ENCODE measurements at places on chromosomes 1 and 21.

GRCh38 chr1:91897016-91897415 is 11.1 kb upstream of the TGFBR3 start:
- DNase-seq = no peak

DNA sequence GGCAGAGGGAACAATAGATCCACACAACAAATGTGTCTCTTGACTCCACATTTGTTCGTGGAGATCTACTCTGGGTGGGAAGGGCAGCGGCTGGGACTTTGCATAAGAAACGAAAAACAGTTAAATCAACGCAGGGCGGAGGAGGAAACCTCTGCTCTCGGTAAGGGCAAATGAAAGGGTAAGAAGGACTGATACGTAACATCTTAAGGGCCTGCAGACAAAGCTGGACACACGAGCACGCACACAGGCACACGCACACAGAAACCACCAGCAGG is 57.3 kb downstream of the MRPL37 start:
- no peak for DNase-seq

- no peak for DNase-seq
Measured at GRCh38 chr1:216325946-216326345, 97.3 kb downstream of the USH2A start.

DNA sequence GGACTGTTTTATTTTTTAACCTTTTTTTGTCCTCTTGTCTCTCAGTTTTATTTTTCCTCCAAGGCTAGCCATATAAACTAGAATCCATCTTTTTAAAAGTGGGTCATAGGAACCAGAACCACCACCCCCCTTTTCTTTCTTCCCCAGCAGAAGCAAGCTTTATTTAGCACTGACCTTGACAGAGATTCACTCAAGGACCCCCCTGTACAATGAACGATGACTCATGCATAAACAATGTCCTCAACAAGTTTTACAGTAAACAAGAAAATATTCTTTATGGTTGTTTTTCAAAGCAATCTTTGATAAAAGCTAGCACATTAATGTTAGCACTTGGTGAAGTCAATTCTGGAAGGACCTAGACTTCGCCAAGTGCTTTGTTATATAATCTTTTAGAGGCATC is 14.1 kb downstream of the PKN2 start:
- no peak for DNase-seq

DNA sequence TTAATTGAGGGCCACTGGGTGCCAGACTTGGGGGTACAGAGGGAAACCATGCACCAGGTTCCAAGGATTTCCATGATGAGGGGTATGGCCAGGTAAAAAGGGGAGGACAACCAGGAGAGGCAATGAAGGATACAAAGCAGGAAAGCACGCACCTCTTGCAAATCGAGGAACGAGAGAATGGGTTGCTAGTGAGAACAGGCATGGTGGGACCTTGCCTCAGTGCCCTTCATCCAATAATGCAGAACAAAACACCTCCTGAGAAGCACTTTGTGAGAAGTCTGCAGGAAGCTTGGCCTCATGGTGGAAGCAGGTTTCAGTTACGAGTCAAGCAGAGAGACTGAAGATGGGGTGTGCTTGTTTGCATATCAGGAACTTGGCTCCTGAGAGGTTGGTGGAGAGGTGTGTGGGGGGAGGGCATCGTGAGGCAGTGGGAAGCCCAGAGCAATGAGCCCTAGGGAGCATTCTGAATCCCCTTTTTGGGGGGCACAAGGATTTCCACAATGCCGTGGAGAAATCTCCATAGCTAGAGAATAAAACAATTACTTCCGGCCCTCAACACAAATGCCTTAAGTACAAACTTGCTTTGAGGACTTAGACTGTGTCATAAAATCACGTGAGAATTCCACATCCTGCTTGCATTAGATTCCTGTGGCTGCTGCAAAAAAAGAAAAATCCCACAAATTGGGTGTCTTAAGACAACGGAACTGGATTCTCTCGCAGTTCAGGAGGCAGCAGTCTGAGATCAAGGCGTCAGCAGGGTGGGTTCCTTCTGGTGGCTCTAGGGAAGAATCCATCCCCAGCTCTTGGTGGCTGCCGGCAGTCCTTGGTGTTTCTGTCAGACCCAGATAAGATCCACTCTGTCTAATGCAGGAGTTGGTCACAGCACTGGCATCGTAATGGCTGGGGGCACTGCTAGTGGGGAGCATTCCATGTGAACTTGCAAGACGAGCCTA is 54.9 kb upstream of the BACE2 start:
- DNase-seq = no peak

DNA sequence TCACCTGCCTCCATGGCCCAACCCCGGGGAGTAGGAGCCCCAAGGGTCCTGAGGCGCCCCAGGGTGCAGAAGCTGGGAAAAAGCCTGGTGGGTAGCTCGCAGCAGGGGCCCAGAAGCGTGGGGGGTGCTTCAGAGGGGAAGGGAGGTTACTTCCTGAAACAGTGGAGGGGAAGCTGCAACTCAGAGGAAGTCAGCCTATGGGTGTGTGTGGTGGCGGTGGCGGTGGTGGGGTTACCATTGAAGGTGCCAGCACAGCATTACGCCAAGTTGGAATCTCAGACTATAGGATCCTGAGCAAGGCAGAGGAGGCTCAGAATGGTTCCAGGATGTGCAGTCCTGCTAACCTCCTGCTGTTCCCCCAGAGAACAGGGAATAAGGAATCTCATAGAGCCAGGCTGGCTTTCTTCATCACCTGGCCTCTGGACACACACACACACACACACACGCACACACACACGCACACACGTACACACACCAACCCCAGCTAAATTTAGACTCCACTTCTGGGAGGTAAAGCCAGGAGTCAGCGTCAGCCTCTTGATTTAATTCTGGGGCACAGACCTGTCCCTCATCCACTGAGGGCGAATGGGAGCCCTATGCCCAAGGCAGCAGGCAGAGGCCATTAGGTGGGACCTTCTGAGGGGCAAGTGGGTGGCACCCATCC is 1.3 kb downstream of the DENND4B start:
- peak; percentile 72 for DNase-seq

DNA sequence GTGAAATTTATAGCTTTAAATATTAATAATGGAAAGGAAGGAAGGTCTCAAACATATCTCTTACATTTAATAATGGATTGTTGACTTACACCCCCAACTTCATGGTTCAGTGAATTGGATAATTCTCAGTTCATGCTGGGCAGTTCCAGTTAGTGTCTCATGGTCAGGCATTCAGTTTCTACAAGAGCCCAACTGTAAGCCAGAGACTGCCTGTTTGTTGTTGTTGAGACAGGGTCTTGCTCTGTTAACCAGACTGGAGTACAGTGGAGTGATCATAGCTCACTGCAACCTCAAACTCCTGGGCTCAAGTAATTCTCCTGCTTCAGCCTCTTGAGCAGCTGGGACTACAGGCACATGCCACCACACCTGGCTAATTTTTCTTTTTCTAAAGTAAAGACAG is 5.0 kb upstream of the DMAP1 start:
- DNase-seq = no peak

DNA sequence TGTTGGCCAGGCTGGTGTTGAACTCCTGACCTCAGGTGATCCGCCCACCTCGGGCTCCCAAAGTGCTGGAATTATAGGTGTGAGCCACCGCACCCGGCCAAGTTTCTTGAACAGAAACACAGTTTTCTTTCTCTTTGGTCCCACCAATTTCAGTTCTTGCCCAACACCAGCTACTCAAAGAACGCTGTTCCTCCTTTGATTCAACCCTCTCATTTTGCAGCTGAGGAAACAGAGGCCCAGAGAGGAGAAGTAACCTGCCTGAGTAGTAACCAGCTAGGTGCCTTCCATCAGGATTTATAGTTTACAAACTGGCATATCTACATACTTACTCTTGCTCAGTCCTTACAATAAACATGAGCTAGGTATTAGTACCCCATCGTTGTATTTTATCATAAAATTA is 119.9 kb downstream of the SYF2 start:
- no peak for DNase-seq

DNA sequence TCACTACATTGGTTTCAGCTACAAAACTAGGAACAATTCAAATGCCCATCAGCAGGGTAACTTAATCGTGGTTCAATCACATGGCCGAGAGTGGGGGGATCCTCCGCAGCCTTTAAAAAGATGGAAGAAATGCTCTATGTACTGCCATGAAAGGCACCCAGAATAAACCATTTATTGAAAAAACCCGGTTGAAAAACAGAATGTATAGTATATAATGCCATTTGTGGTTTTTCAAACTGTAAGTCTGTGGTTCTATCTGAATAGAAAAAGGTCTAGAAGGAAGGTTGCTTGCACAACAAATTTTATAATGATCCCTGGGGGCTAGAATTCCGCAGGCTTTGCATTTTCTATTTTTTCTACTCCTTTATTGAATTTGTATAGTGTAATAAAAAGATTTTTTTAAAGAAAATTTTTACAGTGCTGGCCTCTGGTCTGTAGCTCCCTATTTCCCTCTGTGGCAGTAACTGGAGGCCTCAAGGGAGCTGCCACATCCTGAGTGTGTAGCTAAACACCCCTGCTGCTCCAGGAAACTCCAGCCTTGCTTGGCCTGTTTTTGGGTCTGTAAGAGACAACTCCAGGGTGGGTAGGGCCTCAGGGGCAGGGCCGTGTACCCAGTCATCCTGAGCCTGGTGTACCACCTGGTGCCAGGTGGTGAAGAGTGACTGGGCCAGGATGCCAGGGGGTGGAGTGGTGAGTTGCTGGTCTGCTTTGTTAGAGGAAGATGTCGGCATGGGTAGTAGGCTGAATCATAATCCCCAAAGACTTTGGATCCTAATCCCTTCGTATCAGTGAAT is 51.5 kb upstream of the EPS8L3 start:
- DNase-seq = no peak

GRCh38 chr1:23426828-23427227 is 2.3 kb upstream of the TCEA3 start:
- DNase-seq = no peak

DNA sequence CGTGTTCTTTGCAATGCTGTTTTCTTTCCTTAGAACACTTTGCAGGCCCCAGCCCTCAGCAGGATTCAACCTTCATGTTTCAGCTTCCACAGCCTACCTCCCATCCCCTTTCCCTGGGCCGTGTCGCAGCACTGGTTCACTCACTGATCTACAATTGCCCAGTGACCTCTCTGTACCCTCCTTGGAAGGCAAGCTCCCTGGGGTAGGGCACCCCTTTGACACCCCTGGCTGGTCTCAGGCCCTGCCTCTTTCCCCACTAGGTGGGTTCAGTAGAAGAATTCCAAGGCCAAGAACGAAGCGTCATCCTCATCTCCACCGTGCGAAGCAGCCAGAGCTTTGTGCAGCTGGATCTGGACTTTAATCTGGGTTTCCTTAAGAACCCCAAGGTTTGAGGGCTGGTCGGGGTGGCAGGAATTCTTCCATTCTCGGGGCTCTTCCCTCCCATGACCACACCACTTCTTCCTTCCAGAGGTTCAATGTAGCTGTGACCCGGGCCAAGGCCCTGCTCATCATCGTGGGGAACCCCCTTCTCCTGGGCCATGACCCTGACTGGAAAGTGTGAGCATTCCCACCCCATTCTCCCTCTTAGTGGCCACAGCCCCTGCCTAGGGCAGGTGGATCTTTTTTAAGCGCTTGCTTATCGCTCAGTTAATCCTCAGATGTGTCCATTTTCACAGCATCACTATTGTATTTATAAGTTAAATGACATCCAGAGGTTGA is 7.3 kb downstream of the RHOC start:
- DNase-seq = no peak

DNA sequence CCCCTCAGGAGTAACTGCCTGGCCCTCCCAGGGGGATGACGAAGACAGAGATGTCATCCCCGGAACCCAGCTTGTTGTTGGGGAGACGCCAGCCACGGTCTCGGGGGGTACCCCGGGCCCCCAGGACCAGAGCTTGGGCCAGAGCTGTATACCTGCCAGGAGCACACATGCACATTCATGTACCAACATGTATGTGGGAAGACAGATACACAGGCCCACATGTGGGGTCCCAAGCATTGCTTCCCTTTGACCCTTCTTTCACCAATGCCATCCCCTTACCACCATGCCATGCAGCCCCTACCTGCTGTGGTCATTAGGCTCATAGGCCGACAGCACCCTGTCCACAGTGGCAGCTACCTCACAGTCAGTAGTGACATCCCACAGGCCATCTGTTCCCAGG is 3.2 kb upstream of the RHOC start:
- DNase-seq = no peak

DNA sequence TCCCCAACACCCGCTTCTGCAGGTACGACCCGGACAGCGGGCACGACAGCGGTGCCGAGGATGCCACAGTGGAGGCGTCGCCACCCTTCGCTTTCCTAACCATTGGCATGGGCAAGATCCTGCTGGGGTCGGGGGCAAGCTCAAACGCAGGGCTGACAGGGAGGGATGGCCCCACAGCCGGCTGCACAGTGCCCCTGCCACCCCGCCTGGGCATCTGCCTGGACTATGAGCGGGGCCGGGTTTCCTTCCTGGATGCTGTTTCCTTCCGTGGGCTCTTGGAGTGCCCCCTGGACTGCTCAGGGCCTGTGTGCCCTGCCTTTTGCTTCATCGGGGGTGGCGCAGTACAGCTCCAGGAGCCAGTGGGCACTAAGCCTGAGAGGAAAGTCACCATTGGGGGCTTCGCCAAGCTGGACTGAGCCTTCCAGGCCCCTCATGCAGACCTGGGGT is 10.1 kb downstream of the TRIM46 start:
- DNase-seq = no peak

GRCh38 chr1:40983286-40983685 is 3.8 kb downstream of the CTPS1 start:
- DNase-seq = no peak

DNA sequence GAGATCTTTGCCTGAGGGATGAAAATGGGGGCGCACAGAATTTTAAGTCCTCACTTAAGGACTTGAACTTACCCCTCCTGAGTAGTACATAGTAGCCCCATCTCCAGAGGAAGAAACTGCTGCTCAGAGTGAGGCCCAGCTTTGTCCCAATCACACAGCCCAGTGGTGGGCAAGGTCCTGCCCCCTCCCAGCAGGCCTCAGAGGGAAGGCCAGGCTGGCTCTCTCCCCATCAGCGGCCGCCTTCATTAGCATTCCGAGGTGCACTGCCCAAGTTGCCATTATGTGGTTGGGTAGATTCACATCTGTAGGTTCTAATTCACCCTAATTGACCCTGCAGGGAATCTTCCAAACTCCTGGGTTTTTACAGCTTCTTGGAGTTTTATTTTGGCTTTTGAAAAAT is 59.1 kb downstream of the FOXO6 start:
- DNase-seq = no peak

DNA sequence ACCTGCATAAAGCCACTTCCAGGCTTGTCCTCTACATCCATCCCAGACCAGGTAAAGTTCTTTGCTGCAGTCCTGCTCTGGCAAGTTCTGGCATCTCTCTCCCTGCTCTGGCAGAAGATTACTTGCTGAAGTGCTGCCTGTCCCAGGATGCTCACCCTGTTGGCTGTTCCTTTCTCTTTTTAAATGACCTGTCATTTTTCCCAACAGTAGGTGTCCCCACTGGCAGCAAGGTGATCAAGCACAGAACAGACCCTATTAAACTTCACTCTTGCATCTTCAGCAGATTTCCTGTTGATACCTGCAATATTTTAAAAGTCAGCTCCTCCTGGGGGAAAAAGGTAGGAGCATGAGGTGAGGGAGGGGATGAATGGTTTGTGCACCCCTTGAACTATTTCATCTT is 332.6 kb downstream of the PBX1 start:
- no peak for DNase-seq

All from activated CD4-positive, alpha-beta T cell treated with anti-CD3 and anti-CD28 coated beads, Interleukin-2, amount 50 U/mL, for 1 hour (primary cell).